ENCODE measurements at places on chromosomes 16 and 17.

DNA sequence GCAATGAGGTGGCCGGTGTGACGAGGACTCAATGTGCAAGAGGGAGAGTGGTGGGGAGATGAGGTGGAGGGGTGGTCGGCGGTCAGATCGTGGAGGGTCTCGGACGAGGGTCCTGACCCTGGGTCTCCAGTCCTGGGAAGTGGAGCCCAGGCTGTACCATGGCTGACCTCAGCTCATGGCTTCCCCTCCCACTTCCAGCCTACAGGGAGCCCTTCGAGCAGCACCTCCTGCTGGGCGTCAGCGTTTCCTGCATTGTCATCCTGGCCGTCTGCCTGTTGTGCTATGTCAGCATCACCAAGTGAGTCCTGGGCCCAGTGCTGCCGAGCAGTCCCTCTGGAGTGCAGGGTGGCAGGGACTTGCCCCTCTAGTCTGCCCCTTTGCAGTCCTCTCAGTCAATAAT, 41.8 kb downstream of the IL4R start:
- DNase-seq: no peak

DNA sequence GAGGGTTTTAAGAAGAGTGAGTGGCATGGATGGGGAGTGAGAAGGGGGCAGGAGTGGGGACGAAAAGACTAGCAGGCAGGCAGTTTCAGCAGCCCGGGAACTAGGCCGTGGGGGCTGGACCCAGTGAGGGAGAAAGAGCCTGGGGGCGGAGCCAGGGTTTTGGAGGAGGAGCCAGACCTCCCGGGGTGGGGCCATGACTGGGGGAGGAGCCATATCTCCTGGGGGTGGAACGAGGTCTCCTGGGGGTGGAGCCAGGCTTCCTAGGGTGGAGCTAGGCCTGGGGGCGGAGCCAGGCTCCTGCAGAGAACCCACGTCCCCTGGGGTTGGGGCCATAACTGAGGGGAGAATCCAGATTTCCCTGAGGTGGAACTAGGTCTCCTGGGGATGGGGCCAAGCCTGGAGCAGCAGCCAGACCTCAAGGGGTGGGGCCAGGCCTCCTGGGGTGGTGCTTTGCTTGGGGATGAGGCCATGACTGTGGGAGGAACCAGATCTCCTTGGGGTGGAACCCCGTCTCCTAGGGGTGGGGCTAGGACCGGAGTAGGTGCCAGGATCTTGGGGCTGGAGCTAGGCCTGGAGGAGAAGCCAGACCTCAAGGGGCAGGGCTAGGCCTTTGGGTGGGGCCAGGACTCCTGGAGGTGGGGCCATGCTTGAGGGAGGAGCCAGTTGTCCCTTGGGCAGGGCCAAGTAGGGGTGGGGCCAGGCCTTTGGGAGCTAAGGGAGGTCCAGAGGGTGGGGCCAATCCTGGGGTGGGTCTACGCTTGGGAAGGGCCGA, 41.7 kb upstream of the JPH3 start:
- DNase-seq: no peak

DNA sequence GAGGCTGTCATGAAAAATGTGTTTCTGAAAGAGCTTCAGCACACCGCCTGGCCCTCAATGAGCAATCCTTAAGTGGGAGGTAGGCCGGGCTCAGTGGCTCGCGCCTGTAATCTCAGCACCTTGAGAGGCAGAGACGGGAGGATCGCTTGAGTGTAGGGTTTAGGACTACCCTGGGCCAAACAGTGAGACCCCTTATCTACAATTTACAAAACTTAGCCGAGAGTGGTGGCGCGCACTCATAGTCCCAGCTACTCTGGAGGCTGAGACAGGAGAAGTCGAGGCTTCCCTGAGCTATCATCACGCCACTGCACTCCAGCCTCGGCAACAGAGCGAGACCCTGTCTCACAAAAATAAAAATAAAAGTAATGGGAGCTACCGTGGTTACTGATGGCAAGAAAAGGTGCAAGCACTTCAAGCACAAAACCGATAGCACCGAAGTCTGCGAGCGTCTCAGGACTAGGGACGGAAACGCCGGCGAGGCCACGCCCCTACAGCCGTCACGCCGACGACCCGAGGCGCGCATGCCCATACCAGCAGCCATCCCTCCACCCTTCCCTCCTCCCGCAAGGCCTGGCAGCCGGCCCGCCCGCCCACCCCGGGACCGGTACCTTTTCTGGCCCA, 607 bp downstream of the THUMPD1 start:
- DNase-seq: peak; percentile 22

DNA sequence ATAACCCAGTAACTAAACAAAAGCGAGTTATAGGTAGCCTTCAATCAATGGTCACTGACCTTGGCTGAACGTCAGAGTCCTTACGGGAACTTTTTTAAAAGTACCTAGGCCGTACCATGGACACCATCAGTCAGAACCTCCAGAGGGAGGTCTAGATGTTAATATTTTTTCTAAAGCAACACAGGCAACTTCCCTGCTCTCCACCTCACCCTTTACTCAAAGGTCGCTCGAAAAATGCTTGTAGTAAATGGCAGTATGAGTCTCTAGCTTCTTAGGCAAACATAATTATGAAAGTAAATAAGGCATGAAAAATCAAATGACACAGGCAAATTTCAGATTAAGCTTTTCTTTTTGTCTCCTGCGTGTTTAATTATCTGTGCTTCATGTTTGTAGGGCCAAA, 82.1 kb downstream of the SLC39A11 start:
- no peak for DNase-seq

DNA sequence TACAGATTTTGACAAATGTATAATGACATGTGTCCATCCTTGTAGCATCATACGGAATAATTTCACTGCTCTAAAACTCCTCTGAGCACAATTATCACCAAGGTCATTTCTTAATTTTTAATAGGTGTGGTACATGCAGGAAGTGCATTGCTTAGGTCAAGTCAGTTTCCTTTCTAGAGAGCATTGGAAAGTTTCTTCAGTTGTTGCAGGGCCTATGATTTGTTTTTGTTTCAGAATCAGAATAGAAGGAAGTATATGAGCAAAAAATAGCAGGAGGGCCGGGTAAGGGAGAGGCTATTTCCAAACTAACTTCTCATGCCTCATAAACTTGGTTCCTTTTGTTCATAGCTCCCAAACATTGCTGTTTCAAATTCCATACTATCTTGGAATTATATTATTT, 24.0 kb upstream of the SLFN5 start:
- no peak for DNase-seq

DNA sequence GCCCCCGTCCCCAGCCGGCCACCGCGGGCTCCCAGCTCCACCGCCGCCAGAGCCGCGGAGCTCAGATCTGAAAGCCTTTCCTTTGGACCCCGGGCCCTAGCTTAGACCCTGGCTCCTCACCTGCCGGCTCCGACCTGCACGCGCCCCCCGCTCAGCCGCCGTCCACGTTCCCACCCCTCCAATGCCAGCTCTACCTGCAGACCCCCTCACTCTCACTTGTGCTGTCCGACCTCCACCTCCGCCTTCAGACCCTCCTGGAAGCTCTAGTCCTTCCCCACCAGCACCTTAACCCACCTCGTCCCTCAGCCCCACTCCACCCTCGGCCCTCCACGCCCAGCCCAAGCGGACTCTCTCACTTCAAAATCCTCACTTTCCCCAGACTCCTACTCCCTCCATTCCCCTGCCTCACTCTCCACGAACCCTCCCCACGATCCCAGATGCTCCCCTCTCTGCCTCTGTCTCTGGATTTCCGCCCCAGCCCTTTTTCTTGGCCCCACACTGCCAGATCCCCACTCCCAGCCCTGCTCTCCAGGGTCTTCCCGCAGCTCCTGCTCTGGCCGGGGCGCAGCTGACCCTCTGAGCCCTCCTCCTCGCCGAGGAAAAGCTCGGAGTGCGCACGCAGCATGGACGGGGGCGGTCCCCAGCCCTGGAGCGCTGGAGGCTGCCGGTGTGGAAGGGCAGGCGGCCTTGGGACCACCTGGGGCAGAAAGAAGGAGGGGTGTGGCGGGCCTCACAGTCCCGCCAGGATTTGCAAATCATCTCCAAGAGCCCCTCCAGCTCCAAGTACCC, at the start of gene TMEM114:
Gene TMEM114 (minus strand): TSS at position 612 of the 789 bp plus-strand sequence. CDS start 673 bp downstream, outside the sequence.
- no peak for DNase-seq

GRCh38 chr16:25916037-25916436, 224.3 kb downstream of the HS3ST4 start:
- no peak for DNase-seq

GRCh38 chr16:88936556-88937205, 40.3 kb downstream of the CBFA2T3 start:
- DNase-seq: no peak

DNA sequence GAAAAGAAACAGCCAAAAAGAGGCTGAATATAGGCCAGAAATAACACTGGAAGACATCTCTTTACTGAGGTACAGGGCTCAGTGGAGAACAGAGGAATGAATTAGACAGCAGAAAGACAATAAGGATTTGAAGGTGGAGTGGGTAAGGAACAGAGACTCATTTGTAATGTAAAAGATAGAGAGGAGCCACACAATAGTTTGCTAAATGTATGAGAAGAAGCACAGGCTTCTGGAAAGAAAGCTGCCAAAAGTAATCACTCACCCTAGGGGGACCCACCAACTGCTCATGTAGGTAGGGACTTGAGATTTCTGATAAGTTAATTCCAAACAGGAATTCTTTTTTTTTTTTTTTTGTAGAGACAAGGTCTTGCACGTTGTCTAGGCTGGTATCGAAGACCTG, 186.8 kb downstream of the AATF start:
- no peak for DNase-seq

- DNase-seq: no peak
These were observed 15.7 kb downstream of the DNAI2 start for GRCh38 chr17:74289688-74290087.

- DNase-seq: no peak
These were observed 47.1 kb downstream of the USP10 start for GRCh38 chr16:84746875-84747274.

All from retinal pigment epithelial cell (primary cell).